ENCODE measurements at places on chromosomes 11 and 22. TPM values are rescaled to one million over a fixed set of nuclear protein-coding genes. Genes with fewer than 3 reads are reported as not detected.

RCOR2 gene
- 1.9 TPM for total RNA-seq

OR6A2 gene
- 0.85 TPM for total RNA-seq

HINFP gene
- 16.5 TPM for total RNA-seq

DDIAS gene
- 7.8 TPM for total RNA-seq

CWF19L2 gene
- 39.2 TPM for total RNA-seq

APOL1 gene
- total RNA-seq: 22.9 TPM

PRG3 gene
- total RNA-seq: not detected

PHETA2 gene
- 26.0 TPM for total RNA-seq

CARD18 gene
- not detected for total RNA-seq

SYT7 gene
- total RNA-seq: 1.1 TPM

OSBPL5 gene
- 22.4 TPM for total RNA-seq

USP28 gene
- total RNA-seq: 68.7 TPM

TYR gene
- total RNA-seq: not detected

NAALADL1 gene
- 11.7 TPM for total RNA-seq
